ENCODE measurements at places on chromosomes 7 and 10.

DNA sequence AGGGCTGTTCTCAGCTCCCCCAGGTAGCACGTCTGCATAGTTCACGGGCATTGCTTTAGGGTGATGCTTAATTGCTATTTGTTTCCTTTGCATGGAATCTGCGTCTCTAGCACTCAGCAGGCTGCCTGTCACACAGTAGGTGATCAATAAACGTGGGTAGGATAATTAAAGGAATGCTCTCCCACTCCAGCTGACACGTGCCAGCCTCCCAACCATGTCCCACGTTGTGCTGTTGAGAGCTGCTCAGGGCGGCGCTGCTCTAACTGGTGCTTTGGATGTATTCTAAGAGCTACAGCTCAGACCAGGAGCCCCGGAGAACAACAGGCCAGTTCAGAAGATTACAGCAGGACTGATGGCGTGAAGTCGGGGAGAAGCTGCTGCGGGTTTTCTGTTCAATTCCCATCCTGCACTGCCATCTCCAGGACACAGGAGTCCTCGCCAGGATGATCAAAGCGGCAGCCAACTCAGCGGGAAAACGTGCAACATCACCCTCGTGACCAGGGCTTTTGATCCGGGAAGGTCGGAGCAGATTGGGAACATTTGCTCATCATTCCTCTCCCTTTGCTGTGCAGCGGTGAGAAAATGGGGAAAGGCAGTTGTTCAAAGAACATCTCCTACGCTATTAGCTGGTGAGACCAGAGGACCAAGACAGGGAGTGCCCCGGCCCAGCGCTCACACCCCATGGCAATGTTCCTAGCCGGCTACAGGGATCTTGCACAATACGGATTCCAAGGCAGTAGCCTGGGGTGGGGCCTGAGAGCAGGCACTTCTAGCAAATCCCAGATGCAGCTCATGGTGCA lies 50.5 kb upstream of the FOXK1 start:
- peak; percentile 96 for DNase-seq

DNA sequence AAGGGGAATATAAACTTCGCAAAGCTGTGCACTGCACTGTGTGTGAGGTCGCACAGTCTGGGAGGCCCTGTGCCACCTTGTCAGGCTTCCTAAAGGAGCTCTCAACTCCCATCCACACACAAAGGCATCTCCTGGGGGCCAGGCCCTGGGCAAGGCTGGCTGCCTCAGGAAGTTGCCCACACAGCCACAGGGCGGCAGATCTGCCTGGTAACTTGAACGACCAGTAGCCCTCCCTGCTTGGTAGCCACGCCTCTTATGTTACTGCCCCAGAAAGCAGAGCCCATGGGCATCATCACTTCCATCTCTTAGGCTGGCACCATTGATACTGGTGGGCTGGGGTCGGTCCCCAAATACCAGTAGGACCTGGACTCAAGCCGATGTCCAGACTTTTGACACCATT lies 82.8 kb downstream of the HECW1 start:
- DNase-seq, result no peak

GRCh38 chr7:39825401-39825980 lies 124.6 kb upstream of the CDK13 start:
- no peak for DNase-seq

DNA sequence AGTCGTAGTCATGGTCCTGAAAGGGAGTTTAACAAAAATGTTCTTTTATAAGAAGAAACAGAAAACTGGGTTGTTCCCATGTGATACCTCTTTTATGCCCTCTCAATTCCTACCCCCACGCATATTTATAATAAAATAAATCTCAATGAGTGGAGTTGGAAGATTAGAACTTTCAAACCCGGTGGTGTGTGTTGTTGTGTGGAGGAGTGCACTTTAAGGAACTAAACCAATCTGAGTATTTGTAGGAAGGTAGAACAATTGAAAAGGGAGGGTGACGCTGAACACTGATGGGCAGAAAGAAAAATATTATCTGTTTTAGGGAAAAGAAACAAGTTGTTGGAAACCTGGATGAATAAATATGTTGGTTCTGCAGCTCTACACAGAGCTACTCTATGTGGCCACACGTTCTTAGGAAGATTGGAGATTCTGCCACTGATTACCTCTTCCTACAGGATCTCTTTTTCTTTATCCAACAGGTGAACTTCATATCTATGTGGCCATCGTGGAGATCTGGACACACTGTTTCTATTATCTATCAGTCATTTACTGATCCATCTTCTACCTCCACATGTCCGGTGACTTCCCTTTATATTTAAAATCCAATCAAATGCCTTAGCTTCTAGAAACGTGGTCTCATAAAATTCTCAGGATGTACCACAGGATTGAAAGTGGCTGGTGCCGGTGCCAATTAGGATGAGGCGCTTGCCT lies 13.1 kb upstream of the GATA3 start:
- no peak for DNase-seq

- no peak for DNase-seq
Observed at GRCh38 chr10:72315054-72315453, 39.7 kb downstream of the DNAJB12 start.

GRCh38 chr10:110632591-110633215 lies 11.4 kb upstream of the RBM20 start:
- no peak for DNase-seq

GRCh38 chr7:122412883-122413282 lies 108.3 kb upstream of the FEZF1 start:
- DNase-seq, result no peak

DNA sequence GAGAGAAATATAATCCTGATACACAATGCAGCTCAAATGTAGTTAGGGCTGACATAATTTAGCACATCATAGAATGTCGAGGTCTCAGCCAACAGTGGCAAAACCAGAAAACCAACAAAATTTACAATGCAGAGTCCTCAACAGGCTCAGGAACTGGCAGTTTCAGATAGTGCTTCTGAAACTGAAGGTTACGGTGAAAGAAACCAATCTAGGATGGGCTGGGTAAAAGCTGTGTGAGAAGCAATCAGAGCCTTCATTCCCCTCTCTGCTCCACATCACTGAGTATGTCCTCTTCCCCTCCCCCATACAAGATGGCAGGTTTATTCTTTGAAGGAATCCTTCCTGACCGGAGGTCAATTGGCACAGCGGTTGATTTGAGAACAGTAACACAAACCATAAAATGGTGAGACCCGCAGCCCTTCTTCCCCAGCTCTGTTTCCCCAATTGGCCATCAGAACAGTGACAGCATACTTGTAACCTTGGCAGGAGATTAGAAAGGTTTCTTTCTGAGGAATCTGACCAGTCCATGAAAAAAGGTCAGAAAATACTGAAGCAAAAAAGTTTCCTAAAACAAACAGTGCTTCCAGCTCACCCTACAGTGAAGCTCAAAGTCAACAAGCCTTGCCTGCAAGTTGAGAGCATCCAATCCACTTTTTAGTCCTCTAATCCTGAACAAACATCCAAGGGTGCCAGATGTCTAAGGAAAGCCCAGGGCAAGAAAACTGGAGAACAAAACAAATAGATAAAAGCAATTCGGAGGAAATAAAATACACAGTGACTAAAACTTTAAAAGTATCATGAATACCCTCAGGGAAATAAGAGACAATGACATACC lies 53.9 kb upstream of the IL6 start:
- no peak for DNase-seq

DNA sequence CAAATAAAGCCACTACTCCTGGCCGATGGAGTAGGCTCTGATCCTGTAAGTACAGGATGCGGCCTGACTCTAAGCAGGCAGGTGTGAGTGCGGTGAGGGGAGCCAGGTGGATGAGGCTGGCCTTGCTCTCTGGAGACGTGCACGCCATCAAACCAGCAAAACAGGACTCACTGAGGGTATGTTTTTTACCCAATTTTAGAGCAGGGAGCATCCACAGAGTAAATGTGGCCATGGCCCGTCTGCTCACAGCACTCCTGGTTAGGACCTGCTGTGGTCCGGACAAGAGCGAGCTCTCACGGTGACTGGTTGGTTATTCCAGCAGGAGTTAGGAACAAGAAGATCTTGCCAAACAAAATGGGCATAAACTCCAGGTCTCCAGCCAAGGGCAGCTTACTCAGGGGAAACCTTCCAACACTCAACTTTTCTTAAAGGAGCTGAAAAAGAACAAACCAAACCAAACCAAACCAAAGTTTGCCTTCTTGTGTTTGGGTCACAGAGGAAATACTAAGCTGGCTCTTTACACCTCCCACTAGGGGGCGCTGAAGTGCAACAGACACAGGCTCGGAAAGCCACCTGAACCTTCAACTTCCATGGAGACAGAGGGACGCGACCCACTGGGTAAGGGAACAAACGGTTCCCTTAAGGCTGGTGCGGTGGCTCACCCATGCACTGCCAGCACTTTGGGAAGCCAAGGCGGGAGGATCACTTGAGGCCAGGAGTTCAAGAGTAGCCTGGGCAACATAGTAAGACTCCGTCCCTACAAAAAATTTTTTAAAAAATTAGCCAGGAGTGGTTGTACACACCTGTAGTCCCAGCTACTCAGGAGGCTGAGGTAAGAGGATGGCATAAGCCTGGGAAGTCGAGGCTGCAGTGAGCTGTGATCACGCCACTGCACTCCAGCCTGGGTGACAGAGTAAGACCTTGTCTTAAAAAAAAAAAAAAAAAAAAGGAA lies 122.4 kb downstream of the CLEC2L start:
- peak; percentile 73 for DNase-seq

DNA sequence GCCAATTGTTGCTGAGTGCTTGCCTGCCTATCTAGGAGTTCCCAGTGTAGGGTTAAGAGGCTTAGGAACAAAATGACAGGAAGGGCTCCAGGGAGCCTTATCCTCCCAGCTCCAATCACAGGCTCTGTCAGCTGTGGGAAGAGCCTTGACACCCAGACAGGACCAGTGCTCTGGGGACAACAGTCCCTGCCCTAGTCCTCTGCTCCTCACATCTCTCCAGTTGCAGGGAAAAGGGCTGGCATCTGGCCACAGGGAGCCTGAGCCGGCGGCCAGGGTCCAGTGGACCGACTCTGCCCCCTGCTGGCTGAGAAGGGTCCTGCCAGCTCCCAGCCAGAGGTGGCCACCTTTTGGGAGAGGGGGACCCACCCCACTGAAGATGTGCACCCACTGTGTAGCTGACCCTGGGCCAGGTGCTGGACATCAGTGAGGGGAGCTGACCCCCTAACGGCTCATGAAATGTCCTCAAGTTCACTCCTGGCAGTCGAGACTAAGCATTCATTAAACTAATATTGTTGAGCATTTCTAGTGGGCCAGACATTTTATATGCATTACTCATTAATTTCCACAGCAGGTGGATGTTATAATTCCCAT lies 17.6 kb downstream of the DNAJB12 start:
- DNase-seq, result peak; percentile 61

- no peak for DNase-seq
Observed at GRCh38 chr10:128922619-128923196, 544.3 kb upstream of the MGMT start.

DNA sequence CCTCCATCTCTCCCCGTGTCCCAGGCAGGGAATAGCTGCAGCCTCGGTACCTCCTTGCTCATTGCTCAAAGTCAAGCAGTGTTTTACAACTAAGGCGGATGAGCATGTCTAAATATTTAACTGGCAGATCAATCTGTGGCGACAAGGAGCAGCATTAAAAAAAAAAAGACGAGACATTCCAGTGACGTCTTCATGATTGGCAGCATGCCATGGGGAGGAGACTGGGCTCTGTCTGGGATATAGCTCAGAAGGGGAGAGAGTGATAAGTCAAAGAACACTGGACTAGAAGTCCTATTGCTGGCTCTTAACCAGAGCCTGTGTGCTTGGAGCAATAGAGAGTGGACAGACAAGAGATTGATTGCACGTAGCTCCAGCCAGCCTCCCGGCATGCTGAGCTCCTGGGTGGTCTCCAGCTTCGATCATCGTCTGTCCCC lies 287.5 kb upstream of the PODXL start:
- no peak for DNase-seq

GRCh38 chr10:31134311-31134952 lies 102.8 kb upstream of the ZNF438 start:
- DNase-seq, result peak; percentile 64

GRCh38 chr10:113933894-113934532 lies 79.6 kb downstream of the NHLRC2 start:
- DNase-seq, result no peak

DNA sequence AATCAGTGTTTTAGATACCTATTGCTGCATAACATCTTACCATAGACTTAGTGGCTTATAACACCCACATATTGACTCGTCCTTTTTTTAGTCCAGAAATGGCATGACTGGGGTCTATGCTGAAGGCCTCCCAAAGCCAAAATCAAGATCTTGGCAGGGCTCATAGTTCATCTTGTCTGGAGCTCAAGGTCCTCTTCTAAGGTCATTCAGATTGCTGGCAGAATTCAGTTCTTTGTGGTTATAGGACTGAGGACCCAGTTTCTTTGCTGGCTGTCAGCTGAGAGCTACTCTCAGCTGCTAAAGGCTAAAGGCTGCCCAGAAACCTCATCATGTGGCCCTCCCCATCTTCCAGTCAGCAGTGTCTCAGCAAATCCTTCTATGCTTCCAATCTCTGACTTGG lies 165.5 kb downstream of the FAM107B start:
- no peak for DNase-seq

- no peak for DNase-seq
Observed at GRCh38 chr10:129030996-129031843, 435.8 kb upstream of the MGMT start.

DNA sequence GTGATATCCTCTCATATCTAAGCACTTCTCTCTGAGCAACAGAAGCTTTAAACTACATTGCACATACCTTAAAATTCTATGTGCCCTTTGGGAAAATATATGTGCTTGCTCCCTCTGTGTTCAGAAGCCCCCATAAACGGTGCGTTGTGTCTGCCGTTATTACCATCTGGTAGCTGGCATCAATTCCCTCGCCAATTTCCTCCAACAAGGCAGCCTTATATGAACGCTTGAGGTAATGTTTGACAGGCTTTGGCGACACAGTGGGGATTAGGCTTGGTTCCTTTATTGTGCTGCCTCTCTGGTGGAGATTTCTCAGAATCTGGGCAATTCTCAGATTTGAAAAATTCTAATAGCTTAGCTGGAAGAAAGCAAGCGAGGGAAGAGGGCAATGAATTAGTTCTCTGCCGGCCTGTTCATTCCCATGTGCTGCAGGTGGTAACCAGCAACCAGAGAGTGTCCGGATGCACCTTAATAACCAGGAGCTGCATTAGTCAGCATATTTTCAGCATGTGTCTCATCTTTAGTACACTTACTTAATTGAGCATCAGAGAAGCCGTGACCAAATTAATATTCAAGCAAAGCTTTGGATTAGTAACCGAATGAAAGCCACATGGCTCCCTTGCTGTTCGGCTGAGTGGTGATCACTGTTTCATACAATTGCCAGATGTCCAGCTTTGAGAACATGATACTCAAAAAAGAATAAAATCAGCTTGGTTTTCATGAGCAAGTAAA lies 7.3 kb upstream of the PPP1R17 start:
- DNase-seq, result no peak
